ENCODE measurements at places on chromosomes 16 and 17. TPM values are rescaled to one million over a fixed set of nuclear protein-coding genes. Genes with fewer than 3 reads are reported as not detected.

GRCh38 chr17:416293-417206, 63.9 kb upstream of the RPH3AL start:
- DNase-seq = no peak

- DNase-seq = no peak
Observed at GRCh38 chr16:9546438-9546786, 455.0 kb downstream of the HAPSTR1 start.

DNA sequence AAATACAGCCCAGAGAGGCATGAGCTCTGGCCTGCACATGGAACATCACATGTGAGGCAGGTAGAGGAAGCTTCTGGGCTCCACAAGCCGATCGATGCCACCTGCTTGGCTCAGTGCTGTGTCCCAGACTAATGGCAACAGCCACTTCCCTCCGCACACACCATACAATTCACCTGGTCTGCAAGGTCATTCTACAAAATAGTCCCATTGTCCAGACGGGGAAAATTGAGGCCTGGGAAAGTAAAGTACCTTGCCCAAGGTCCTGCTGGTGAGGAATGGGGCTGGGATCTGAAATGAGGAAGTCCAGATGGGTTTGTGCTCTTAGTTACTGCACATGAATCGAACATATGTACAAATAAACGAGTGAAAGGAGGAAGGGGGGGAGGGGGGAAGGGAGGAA, 88.0 kb downstream of the LITAF start:
- no peak for DNase-seq

DNA sequence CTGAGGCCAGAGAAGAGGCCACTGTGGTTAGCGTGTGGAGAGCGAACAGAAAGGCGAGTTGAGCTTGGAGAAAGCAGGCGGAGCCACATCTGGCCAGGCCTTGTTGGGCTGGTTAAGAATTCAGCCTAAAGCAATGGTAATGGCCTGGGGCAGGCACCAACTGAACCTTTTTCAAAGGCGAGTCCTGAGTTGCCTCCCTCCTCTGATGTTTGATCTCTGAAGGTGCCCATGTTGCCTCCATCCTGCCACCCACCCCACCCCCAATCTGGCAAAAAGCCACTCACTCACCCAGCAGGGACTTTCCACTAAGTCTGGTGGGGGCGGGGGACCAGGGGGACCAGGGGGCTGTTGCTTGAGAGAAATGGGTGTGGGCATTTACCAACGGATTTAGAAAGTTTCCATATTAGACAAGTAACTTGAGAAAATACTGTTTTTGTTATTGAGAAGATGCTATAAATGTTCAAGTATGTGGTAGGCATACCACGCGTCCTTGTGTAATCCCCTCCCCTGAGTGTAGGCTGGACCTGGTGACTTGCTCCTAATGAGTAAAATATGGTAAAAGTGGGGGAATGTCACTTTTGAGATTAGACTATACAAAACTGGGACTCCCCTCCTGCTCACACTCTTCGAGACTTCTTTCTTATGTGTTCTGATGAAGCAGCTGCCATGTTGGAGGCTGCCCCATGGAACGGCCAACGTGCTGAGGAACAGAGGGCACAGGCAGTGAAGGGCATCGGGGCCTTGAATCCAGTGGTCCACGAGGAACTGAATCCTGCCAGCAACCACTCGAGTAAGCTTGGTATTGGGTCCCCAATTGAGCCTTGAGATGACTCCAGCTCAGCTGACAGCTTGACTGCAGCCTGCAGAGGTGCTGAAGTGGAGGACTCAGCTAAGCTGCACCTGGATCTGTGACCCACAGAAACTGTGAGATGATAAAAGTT, 29.9 kb upstream of the TNS4 start:
- DNase-seq = no peak

- no peak for DNase-seq
Observed at GRCh38 chr16:88405216-88406060, 22.7 kb downstream of the ZNF469 start.

GRCh38 chr17:74825952-74826719, 33.5 kb downstream of the GRIN2C start:
- DNase-seq = no peak

- DNase-seq = no peak
Observed at GRCh38 chr17:72387969-72388368, 267.1 kb downstream of the SOX9 start.

DNA sequence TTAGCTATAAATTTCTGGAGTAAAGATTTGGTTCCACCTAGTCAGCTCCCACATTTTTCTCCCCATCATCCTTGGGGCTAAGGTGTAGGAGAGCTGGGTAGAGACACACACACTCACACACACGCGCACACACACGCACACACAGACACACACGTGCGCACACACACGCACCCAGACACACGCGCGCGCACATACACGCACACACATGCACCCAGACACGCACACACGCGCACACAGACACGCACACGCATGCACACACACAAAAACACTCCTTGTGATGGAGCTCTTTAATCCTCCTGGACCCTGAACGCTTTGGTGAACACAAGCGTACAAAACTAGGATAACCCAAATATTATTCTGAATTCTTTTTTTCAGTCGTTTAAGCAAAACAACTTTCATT, 253.6 kb downstream of the C16orf95 start:
- DNase-seq = no peak

GRCh38 chr17:73386561-73386960, 74.8 kb upstream of the CDC42EP4 start:
- no peak for DNase-seq

- no peak for DNase-seq
Observed at GRCh38 chr17:57293077-57293476, 36.8 kb downstream of the MSI2 start.

DNA sequence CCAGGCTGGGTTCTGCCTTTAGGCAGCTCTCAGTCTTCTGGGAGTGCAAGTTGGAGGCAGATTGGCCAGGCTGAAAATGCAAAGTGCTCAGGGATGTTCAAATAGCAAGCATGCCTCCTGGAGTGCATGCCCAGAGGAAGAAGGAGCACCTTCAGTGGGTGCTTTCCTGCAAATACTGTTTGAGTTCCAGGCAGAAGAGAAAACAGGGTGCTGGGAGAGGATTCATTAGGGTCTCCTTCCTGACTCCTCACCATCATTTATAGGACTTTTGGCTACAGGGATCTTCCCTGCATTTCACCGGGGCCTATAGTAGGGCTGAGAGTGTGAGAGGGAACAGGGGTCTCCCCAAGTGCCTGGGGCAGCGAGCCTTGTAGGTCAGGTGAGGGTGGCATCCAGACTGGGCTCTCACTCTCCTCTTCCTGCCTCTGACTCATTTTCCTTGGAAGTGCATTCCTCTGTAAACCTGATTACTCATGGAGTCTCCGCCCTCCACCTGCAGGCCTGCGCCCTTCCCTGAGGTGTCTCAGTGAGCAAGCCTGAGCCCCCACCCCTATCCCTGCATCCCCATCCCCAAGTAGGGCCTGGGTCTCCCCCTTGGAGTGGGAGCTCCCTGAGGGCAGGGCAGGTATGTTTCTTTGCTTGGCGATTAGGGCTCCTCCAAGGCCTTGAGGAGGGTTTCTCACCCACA, 17.1 kb upstream of the TNS4 start:
- no peak for DNase-seq

DNA sequence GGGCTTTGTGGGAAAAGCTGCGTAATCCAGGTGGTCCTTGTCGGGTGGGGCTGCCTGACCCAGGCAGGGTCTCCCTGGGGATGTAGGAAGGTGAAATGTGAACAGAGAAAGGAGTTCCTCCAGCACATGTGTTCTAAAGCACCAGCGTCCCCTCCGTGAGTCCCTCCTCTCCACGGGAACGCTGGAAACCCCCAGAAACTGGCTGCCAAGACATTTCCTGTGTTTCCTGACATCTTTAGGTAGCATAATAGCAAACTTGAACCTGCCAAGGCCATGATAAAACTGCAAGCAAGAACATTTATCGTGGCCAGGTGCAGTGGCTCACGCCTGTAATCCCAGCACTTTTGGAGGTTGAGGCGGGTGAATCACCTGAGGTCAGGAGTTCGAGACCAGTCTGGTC, 12.6 kb upstream of the PYDC1 start:
- no peak for DNase-seq

GRCh38 chr16:3769013-3769412, 51.7 kb upstream of the TRAP1 start:
- DNase-seq = no peak

- peak; percentile 0 for DNase-seq
Observed at GRCh38 chr17:52648995-52649394, 490.5 kb upstream of the CA10 start.

GRCh38 chr16:81003610-81004460, 2.9 kb downstream of the CMC2 start:
- DNase-seq = no peak

GRCh38 chr16:71707199-71707598, 17.3 kb downstream of the PHLPP2 start:
- no peak for DNase-seq

GRCh38 chr17:74201948-74202347, 1.5 kb upstream of the RPL38 start:
- no peak for DNase-seq

- DNase-seq = no peak
Observed at GRCh38 chr17:41617136-41617535, 4.6 kb upstream of the KRT16 start.

- no peak for DNase-seq
Observed at GRCh38 chr17:50689956-50690886, 17.5 kb downstream of the ANKRD40 start.

DNA sequence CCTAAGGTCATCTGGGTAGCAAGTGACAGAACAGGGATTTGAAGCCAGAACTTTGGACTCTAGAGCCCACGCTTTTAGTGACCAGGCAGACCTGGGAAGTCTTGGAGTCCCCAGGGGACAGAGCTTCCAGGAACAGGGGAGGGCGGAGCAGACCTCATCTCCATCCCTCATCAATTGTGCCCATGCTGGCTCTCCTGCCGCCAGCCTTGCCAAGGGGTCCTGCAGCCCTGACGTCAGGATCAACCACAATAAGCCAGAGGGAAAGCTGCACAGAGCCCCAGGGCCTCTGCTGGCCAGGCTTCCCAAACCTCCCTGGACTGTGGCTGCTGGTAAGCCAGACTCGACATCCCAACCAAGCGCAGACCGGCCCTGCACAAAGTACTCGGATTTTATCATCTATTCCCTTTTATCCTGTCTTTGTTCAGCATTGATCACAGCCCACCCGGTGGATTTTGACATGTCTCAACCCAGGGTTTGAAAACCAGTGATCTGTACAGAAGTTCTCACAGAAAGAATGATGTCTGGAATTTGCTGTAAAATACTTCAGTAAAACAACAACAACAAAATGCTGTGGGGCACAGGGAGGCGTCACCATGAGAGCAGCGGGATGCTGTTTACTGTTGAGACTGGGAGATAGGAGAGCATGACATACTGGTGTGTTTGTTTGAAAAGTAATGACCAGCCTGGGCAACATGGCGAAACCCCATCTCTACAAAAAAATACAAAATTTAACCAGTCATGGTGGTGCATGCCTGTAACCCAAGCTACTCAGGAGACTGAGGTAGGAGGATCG, 11.8 kb downstream of the C16orf74 start:
- no peak for DNase-seq

DNA sequence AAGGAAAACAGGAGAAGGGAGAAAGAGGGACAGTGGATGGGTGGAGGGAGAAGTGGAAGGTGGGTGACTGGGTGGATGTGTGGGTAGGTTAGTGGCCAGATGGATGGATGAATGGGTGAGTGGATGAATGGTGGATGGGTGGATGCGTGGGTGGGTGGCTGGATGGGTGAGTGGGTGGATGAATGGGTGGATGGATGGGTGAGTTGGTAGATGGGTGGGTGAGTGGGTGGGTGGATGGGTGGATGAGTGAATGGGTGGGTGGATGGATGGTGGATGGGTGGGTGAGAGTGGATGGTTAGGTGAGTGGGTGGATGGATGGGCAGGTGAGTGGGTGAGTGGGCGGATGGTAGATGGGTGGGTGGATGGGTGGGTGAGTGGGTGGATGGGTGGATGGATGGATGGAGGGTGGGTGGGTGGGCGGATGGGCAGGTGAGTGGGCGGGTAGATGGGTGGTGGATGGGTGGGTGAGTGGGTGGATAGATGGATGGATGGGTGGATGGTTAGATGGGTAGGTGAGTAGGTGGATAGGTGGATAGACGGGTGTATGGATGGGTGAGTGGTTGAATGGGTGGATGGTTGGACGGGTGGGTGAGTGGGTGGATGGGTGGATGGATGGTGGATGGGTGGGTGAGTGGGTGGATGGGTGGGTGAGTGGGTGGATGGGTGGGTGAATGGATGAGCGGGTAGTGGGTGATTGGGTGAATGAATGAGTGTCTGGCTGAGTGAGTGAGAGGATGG, 702 bp upstream of the MARVELD3 start:
- no peak for DNase-seq

DNA sequence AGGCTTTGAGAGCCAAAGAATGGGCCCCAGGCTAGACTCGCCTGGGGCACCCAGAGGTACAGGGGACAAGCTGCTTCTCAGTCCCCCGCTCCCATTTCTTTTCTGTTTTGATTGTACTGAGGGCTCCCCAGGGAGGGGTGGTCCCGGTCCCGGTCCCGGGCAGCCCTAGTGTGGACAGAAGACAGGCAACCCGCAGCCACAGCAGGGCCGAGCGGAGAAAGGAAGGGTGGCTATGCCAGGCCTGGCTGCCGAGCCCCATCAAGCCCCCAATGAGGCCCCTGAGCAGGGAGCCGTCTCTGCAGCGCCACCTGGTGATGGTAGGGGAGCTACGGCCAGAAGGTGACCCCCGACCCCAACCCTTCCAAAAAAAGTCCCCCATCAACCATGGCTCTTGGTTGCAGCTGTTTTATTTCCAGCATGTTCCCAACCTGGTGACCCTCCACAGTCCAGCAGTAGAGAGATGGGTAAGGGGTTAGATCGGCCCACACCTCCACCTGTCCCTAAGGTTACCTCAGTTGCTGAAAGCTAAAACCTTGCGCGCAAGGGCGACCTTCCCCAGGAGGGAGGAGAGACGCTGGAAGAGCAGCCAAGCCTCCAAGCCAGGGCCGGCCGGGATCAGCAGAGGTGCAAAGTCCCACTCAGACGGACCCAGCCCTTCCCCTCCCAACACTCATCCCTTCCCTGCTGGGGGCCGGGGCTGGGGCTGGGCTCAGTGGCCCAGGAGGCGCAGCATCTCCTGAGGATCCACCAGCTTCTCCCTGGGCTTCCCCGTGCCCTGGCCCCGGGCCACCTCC, 2.6 kb upstream of the GRIN2C start:
- DNase-seq = peak; percentile 41

DNA sequence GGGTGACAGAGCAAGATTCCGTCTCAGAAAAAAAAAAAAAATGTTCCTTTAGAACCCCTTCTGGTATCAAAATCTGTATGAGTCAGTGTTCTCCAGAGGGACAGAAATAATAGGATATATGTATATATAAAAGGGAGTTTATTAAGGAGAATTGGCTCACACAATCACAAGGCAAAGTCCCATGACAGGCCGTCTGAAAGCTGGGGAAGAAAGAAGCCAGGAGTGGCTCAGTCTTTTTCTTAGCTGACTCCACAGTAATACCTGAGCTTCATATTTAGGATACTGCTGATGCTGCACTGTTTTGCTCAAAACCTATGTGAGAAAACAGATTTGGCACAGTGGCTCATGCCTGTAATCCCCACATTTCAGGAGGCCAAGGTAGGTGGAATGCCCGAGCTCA, 22.5 kb downstream of the ZZEF1 start:
- no peak for DNase-seq

Gene GPR139
- polyA plus RNA-seq = not detected

Gene SSTR5
- polyA plus RNA-seq = 0.40 TPM

Gene ITGB3
- polyA plus RNA-seq = 15.9 TPM

Gene DDX19B
- polyA plus RNA-seq = 37.8 TPM

Gene GNG13
- polyA plus RNA-seq = not detected

Gene LDHD
- polyA plus RNA-seq = 7.5 TPM

Gene AIPL1
- polyA plus RNA-seq = 0.07 TPM

Gene PROCA1
- 7.5 TPM for polyA plus RNA-seq

Gene FN3K
- 33.0 TPM for polyA plus RNA-seq

Gene CCL23
- not detected for polyA plus RNA-seq

Gene RAPGEFL1
- polyA plus RNA-seq = 14.4 TPM

All from left renal pelvis (tissue), 4 donors.